ENCODE measurements at places on chromosomes 4 and X.
A peak's percentile ranks its signal among the peaks of the same experiment; 100 is the strongest.

- DNase-seq = no peak
These were observed 38.5 kb downstream of the LAMTOR3 start for GRCh38 chr4:99855678-99856077.

DNA sequence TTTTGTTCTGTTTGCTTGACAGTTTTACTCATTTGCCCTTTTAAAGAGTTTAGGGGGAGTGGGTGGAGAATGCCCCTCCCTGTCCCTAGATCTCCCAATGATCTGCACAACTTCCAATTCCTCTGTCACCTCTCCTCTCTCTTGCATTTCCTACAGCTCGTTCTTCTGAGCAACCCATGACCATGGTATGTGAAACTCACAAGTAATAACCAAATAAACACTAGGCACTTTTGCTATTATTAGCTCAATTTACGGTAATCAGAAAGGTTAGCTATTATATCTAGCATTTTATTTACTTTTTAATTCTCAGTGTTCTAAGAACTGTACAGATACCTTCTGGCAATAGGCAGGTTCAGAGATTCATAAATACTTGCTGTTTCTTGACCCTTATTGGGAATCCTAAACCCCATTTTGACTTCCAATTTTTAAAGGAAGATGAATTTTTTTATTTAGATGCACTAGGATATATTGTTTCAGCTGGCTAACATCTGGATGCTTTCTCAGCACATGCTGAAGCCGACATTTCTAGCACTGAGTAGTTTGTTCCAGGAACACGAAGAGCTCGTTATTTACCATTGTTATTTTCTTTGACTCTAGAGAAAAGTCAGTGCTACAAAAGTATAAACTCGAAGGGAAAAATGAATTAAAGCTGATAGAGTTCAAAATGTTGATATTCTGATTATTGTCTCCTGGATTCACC, 194.7 kb upstream of the TLL1 start:
- peak; percentile 71 for DNase-seq

DNA sequence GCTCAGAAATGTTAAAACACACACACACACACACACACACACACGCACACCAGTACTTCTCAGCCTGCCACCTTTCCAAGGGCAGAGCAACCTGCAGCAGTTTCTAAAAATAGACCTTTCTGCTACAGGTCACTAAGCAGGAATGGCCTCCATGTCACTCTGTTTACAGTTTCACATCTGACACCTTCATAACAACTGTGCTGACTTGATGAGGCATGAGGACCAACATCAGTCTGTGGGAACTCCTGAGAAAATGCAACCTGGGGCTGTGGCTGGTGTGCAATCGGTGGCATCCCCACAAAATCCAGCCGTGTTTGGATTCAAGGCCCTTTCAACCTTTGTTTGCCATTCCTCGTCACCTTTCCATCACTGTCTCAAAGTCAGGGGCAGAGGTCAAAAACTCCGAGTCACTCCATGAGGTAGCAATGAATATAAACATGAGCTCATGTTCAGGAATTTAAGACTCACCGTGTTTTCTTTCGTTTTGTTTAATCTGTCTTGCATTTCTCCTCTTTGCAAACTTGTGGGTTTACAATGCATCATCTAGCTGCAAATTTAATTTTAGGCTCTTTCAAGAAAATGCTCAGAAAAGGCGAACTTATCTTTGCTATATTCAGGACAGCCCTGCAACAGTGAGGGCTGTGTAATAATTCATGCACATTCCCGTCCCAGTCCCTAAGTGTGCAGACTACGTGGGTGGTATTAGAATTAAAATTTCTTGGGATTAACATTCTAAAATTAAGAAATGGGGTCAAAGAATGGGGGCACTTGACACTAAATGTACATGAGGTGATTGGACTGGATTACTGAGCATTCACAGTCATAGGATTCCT, 135.3 kb downstream of the SHROOM3 start:
- DNase-seq = no peak

GRCh38 chrX:109372716-109373115, 109.2 kb downstream of the GUCY2F start:
- DNase-seq = no peak

DNA sequence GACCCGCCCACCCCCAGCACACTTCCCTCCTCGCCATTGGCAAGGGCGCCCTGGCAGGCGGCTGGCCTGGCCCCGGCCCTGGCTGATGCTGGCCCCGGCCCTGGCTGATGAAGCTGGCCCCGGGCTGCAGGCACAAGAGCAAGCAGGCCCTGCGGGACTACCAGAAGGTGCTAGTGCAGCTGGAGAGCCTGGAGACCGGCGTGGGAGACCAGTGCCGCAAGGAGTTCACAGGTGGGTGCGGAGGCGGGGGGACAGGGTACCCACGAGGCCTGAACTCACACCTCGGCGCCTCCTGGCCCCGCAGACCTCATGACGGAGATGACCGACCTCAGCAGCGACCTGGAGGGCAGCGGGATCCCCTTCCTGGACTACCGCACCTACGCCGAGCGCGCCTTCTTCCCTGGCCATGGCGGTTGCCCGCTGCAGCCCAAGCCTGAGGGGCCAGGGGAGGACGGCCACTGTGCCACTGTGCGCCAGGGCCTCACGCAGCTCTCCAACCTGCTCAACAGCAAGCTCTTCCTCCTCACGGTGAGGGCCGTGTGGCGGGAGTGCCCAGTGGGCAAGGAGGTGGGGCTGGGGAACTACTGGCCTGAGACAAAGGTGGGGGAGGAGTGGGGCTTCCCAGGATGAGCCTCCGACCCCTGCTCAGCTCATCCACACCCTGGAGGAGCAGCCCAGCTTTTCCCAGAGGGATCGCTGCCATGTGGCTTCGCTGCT, 6.1 kb upstream of the SRPK3 start:
- no peak for DNase-seq

DNA sequence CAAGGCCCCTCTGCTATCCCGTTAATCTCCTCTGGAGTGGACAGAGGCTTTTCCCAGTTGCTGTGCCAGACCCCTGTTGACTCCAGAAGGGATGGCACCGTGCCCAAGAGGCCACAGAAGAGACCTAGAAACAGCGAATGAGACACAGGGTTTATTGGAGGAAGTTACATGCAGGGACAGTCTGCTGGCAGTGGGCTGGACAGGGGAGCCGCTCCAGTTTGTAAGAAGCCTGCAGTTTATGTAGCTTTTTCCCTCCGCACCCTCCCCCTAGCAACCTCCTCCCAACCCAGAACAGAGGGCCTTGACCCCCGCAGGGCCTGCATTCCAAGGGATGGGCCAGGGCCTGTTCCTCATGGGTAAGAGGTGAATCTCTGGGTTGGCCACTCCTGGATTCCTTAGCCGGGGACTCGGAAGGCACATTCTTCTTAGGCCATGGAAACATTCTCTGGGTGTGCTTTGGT, 216.8 kb upstream of the PSAPL1 start:
- peak; percentile 34 for DNase-seq

DNA sequence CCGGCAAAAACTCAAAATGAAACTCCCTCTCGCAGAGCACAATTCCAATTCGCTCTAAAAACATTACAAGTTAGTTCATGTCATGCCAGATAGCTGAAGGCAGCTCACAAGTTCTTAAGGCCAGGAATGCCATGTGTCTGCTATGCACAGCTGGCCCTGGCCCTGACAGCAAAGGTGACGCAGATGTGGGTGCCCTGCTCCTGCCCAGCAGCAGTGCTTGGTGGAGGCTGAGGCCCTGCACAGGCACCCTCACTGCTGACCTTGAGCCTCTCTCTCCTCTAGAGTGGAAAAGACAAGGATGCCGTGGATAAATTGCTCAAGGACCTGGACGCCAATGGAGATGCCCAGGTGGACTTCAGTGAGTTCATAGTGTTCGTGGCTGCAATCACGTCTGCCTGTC, 2.9 kb downstream of the S100P start:
- no peak for DNase-seq

- no peak for DNase-seq
These were observed 92.2 kb upstream of the ANXA3 start for GRCh38 chr4:78459327-78459726.

GRCh38 chr4:140603286-140603685, 34.5 kb upstream of the UCP1 start:
- DNase-seq = no peak

DNA sequence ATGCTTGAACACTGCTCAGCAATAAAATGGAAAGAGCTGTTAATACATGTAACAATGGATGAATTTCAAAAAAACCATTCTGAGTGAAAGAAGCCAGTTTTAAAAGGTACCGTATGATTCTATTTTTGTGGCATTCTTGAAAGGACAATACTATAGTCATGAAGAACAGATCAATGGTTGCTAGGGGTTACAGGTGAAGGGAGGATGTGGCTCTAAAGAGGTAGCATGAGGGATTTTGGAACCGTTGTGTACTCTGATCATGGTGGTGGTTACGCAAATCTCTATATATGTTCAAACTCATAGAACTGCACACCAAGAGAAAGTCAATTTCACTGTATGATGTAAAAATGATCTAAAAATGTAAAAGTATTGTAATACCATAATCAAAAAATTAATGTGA, 40.0 kb upstream of the CTAG2 start:
- DNase-seq = no peak

- no peak for DNase-seq
These were observed 39.4 kb downstream of the ANTXR2 start for GRCh38 chr4:80033581-80033980.
